ENCODE measurements at places on chromosomes 7 and 10. TPM values are rescaled to one million over a fixed set of nuclear protein-coding genes. Genes with fewer than 3 reads are reported as not detected.

GRCh38 chr10:114779803-114780576 lies 41.6 kb upstream of the FHIP2A start:
- DNase-seq = no peak

Gene SAMD9L
- total RNA-seq = 4.1 TPM

GRCh38 chr7:28361551-28361950 lies 50.8 kb upstream of the CREB5 start:
- DNase-seq = no peak

DNA sequence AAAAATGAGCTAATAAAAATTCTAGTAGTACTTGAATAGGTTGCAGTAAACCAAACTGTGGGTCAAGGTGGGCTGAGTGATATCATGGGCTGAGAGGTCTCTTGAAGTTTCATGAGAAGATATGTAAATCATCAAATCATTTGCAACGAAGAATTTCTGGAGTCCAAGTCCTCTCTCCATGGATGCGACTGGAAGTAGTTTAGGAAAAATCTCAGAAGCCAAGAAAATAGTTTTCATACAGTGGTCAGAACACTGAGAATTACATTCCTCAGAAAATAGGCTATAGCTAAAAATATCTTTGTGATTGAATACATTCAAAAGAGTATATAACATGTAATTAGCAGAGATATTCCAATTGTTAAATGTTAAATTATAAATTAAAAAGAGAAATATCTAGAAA lies 3.6 kb upstream of the IFIT1 start:
- no peak for DNase-seq

DNA sequence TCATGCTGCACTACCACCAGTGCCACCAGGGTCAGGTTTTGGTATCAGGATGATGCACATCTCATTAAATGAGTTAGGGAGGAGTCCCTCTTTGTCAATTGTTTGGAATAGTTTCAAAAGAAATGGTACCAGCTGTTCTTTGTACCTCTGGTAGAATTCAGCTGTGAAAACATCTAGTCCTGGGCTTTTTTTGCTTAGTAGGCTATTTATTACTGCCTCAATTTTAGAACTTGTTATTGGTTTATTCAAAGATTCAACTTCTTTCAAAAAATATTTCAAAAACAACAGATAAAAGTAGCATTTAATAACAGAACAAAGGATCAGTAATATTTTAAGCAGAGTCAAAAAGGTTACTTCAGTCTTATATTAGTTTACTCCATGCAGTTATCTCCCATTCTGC lies 6.4 kb upstream of the ZNF716 start:
- no peak for DNase-seq

All from right atrium auricular region (tissue), 2 donors.